ENCODE measurements at places on chromosomes 5 and 9. TPM values are rescaled to one million over a fixed set of nuclear protein-coding genes. Genes with fewer than 3 reads are reported as not detected.

CARTPT gene
- not detected for total RNA-seq

EQTN gene
- total RNA-seq, result not detected

OR1J2 gene
- total RNA-seq, result not detected

PCDHA4 gene
- total RNA-seq, result 1.1 TPM

GRCh38 chr5:66230551-66230950, 86.5 kb downstream of the SREK1 start:
- DNase-seq, result no peak

LHX3 gene
- not detected for total RNA-seq

ZFP37 gene
- total RNA-seq, result 3.6 TPM

GRCh38 chr9:71249729-71250317, 128.4 kb upstream of the TRPM3 start:
- DNase-seq, result peak; percentile 86

DNA sequence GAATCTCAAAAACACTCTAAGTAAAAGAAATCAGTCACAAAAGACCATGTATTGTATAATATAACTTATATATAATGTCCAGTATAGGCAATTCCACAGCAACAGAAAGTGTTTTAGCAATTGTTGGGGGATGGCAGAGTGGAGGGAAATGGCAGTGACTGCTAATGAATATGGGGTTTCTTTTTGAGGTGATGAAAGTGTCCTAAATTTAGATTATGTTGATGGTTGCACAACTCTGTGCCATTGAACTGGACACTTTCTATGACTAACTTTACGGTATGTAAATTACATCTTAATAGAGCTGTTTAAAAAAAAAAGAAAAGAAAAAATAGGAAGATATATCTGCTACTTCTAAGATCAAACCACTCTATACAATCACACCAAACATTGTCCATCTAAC, 124.9 kb upstream of the ZNF462 start:
- DNase-seq, result no peak

PLAC8L1 gene
- not detected for total RNA-seq

All from fibroblast of the aortic adventitia (primary cell).